GM04504 (cell line): ENCODE measurements at places on chromosomes 1 and 21.
A peak's percentile ranks its signal among the peaks of the same experiment; 100 is the strongest.

DNA sequence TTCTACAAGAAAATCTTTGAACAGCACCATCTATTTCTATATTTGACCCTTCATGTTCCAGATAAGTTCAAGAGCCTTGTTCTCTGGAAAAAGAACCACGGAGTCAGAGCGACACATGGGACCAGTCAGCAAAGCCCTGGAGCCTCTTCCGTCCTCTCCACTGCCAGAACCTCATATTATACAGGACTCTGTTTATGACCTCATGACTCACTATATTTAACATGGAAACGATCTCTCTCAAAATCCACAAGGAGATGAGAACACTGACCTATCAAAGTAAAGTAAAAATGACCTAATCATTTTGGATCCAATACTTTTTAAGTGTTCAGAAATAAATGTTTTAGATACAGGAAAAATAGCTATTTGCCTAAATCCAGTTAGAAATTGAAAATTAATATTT is 124.6 kb upstream of the KRTAP19-8 start:
- no peak for DNase-seq

DNA sequence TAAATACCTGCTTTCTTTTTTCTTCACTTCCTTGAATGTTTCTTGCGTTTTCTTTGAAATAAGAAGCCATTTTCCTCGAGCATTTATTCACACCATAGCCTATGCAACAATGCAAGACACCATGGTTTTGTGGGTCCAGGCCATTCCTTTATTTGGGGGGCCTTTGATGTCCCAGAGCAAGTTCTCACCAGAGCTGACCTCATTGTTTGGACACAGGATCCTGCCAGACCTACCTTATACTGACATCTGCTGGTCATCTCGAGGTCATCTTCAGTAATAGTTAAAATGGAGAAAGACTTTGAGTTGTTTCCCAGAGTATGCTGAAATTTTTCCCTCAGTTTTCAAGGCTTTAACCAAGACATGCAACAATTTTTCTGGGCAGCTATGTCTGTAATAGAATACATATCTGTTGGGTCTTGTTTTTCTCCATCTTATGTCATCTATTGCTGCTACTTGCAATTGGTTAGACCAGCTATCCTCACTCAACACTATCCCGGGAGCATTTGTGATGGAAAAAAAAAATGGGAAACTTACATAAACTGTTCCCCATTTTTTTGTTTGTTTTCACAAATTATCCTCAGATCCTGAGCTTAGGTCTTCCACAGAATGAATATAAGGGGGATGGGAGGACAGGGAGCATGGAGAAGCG is 34.0 kb upstream of the BACE2 start:
- DNase-seq, result peak; percentile 22

DNA sequence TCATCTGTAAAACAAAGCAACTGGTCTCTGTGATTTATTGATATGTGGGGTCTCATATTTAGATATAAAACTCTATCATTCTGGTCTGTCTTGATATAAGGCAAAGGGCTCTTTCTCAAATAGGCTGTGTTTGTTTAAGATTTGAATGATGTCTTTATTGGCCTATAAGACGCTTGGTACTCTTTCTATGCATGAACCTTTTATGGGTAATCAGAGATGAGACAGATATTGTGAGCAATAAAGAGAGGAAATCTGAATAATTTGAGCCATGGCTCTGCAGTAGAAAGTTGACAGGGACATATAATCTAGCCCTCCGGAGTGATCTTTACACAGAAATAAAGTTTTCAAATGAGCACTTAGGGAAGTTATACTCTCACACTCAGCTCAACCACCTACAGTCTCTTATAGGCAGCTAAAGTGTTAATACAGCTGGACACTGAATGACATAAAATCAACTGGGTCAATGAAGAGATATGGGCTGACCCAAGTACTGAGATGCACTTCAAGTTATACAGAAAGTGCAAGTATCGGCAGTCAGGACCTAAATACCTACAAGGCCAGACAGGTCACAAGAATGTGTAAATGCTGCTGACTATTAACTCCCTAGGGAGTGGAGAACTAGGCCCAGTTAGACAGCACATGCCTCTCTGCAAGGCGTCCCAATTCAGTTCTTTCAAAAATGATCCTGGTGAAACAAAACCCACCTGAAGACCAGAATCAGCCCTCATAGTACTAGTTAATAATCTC is 111.0 kb downstream of the PTPN14 start:
- DNase-seq, result no peak

DNA sequence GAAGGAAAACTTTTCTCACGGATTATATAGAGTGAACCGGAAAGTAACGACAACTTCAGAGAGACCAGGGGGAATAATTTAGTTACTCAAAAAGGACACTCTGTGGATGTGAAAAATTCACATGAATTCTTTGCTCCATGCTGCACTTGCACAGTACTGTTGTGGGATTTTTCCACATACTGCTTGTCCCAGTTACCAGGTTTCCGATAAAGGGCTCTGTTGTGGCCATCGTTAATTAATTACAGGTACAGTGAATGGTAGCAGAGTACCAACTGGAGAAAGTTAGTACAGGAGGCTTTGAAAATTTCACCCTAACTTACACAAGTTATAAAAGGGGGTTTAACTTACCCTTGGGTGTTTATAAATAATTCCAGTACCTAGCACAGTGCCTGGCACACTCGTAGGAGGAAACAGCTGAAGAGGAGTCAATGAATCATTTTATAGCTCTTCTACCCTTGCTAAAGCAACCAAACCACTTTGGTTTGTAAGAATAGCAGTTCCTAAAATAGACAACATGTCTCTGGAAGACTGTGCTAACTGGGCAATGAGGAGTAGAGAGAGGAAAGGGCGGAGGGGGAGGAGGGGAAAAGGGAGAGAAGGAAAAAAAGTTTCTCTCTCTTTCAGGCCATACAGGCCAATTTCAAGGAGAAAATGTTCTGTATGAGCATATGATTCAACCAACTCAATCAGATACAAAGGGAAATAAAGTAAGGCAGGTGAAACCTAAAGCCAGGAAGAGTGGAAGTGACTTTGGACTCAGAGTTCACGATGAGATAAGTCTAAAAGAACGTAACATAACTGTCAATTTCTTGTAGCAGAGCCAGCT is 98.3 kb upstream of the MAGI3 start:
- no peak for DNase-seq

DNA sequence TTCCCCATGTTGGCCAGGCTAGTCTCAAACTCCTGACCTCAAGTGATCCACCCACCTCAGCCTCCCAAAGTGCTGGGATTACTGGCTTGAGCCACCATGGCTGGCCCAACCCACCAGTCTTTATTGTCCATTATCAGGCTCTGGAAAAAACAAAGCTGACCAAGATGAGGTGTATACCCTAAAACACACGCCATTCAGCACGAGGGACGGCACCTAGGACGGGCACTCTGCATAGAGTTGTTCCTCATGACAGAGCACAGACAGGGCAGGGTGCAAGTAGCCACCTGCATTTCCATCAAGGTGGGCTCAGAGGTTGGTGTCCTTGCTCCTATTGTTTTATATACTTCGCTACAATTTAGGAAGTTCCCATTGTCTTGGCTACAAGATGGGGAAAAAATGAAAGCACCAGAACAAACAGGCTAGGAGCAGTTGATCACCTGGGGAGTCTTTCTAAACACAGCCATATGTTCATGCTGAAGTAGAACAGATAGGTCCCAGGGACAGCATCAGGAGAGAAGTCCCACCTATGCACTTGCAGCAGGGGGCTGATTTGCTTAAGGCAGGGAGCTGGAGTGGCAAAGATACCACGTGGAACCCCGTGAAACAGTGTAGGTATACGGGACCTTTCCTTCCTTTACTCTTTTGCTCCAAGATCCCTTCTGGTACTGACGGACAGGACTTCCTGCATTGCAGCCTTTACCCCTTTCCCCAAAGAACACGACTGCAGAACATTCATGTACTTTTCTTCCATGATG is 4.5 kb downstream of the KRTCAP2 start:
- no peak for DNase-seq

- no peak for DNase-seq
Observed at GRCh38 chr21:26952374-26953066, 14.4 kb downstream of the ADAMTS5 start.

DNA sequence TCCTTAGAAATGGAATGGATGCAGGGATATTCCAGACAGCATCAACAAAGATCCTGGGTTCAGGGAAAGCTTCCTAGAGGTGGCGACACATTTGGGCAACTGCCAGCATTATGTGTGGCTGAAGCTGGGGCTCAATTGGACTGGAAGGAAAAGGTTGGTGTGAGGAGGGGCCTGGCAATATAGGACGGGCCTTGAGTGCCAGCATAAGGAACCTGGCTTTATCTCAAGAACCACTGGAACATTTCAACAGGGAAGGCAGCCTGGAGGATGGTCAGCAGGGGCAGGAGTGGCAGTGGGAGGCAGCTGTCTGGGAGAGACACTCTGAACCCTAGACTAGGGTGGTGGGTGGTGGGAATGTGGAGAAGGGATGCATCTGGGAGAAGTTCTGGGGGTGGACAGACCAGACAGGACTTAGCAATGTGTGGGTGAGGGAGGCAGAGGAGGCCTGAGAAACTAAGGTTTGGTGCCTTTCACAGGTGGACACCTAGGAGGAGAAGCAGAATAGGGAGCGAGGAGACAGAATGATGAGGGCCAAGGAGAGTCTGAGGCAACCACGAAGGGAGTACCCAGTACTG is 3.5 kb downstream of the SH3BGRL3 start:
- DNase-seq, result no peak

GRCh38 chr1:115717541-115717940 is 51.0 kb downstream of the CASQ2 start:
- DNase-seq, result no peak

DNA sequence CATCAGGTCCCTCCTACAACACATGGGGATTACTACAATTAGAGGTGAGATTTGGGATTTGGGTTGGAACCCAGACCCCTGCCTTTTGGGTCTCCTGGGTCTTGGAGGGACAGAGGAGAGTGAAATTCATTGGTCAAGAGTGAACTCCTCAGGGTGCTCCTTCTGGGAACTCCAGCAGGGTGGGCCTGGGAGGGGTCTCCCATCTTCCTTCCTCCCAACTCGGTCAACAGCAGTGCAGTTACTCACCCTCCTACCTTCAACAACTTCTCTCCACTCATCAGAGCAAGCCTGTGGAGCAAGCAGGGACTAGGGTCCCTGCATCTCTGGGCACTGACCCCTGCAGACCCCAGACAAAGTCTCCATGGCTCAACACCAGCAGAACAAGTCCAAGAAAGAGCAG is 89.3 kb upstream of the TMPRSS2 start:
- DNase-seq, result no peak

DNA sequence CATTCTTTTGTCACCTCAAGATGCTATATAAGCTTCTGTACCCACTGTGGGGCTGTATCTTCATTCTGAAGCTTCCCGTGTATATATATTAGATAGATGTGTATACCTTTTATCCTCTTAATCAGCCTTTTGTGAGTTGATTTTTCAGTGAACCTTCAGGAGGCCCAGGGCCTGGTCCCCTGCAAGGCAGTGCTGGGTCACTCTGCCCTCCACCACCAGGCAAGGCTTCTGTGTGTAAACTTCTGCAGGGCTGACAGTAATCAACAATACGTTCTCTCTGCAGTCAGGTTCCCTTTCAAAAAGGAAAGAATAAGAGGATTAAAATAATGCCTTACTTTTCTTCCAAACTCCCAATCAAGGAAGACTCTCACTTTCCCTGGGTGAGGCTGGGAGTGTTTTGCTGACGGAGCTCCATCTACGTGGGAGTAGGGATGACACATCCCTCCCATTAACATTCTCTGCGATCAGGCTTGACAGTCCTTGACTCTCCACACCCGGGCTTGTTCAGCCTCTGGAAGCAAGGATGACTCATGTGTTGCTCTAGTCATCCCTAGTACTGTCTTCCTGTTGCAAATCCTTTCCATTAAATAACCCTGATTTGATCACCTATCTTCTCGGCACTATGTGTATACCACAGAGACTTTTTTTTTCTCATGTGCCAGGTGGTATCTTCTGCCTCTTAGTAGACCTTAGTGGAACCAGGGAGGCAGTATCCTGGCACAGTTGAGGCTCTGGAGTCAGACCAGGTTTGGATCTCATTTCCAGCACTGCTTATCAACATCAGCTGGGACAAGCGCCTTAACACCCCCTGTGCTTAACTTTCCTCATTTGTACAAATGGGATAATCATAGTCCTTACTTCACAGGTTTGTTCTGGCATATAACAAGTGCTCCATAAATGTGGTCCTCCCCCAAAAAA is 70.3 kb upstream of the KCNK1 start:
- DNase-seq, result peak; percentile 80

GRCh38 chr1:42118125-42118524 is 35.1 kb upstream of the GUCA2B start:
- no peak for DNase-seq

DNA sequence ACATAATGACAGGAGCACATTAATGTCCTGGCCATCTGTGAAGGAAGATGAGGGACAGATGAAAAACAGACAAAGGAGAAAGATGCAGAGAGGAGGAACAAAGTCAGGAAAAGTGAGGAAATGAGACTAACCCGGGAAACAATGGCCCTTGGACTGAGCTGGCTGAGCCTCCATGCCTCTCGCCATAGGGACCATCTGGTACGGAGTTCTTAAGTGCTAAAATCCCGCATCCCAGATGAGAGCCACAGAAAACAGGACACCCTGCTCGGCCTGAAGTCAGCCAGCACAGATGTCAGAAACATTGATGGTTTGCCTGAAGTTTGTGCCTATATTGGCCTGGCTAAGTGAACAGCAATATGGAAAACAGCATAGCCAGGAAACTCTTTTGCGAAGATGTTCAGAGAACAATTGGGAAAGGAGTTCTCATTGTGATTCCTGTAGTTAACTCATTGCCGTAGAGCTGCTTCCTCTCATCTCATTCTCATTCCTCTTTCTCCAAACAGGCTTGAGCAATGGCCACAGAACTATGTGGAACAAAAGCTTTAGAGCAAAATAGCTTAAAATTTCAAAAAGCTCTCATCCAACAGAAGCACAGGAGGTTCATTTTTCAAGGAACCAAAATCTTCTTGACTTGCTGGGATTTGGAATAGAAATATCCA is 96.6 kb downstream of the ASTN1 start:
- DNase-seq, result no peak

DNA sequence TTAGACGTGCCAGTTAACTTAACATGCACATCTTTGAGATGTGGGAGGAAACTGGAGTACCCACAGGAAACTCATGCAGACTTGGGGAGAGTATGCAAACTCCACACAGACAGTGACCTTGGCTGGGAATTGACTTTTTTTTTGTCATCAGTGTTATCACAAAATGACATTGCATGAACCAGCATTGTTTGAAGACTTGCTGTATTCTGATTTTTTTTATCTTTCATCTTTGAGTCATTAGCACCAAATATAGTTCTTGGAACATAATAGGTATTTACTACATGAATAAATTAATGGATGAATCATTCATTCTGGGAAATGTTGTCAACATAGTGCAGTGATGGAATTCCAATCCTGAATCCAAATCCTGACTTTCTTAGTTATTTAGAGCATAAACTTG is 77.0 kb downstream of the ATF6 start:
- no peak for DNase-seq
